ENCODE measurements at places on chromosomes 1 and 21. TPM values are rescaled to one million over a fixed set of nuclear protein-coding genes. Genes with fewer than 3 reads are reported as not detected.

DNA sequence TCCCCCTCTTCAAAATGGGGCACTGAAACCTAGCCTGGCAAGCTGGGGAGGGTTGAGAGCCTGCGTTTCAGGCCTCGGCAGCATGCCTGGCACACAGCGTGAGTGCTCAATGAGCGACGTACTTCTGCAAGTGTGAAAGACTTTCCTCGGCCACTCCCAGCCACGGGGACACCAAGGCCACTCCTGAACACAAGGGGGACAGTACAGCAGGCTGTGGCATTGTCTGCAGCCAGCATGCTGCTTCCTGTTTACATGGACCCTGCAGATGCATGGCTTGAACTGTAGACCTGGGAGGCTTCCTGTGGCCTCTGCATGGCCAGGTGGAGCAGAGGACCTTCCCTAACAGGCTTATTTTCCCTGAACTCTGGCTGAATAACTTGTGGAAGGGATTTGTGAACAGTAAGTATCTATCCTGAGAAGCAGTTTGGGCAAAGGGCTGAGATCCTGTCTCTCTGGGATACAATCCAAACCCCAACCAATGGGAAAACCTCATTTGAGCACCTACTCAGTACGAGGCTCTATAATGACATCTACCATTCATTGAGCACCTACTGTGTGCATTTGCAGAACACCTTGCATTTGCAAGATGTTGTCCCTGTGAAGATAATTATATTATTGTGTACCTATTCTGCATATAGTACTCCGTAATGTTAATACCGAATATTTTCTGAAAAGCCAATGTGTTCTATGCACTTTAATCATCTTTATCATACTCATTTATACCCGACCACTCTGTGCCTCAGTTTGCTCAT, 9.9 kb upstream of the HSPG2 start:
- no peak for DNase-seq

GRCh38 chr1:184359909-184360308, 26.9 kb upstream of the C1orf21 start:
- no peak for DNase-seq

DNA sequence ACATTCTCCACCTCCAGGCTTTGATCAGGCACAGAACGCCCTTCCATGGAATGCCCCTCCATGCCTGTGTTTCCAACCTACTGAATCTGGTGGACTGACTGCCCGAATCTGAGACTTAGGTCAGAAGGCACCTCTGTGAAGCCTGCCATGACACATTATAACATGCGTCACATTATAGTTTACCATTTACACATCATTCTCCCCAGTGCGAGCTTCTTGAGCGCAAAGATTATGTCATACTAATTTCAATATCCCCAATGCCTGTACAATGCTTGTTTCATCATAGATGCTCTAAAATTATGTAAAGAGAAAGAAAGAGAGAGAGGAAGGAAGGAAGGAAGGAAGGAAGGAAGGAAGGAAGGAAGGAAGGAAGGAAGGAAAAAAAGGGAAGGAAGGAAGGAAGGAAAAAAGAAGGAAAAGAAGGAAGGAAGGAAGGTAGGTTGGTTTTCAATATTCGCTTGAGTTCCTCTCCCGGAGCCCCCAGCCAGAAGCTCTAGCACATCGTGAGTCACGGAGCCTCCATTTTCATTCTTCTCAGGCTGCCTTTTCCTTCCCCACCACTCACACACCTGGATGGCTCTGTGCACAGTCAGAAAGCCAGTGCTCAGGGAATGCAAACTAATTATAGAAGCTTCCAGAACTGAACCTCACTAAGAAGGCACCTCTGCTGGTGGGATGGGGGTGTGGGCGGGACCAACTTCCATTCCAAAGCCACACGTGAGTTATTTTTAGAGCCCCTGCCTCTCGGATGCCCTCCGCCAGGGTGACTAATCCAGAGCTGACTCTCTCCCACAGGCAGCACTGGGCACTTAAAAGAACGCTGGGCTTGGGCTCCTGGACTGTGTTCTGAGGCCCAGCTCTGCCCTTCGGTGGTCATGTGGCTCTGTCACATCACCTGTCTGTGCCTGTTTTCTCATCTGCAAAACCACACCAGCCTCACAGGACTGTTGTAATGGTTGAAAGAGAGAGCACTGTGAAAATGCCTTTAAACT, 27.4 kb downstream of the LAMB3 start:
- no peak for DNase-seq

DNA sequence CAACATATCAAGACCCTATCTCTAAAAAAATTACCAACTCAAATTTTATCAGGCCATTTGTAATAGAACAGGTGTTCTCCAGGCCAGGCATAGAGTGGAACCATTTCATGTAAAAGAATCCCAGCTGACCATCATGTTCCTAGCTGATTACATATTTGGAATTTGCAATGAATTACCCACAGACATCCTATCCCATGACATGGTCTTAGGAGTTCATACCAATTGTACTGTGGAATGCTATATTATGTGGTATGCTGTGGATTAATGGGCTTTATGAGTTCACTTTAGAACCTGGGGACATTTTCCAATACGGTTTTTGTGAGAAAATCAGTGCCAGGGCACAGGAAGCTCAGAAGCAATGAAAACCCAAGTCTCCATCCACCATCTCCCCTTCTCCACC, 110.3 kb downstream of the ZNF281 start:
- no peak for DNase-seq

Gene PPM1J
- 11.9 TPM for total RNA-seq

Gene UBASH3A
- not detected for total RNA-seq

Gene DNAH14
- total RNA-seq, result 3.0 TPM
